ENCODE measurements at places on chromosomes 6 and 20. TPM values are rescaled to one million over a fixed set of nuclear protein-coding genes. Genes with fewer than 3 reads are reported as not detected.

Gene TMEM242
- 7.3 TPM for total RNA-seq

Gene CAGE1
- not detected for total RNA-seq

Gene KCNQ5
- total RNA-seq: 8.5 TPM

- H3K27ac ChIP-seq: no peak overlapping the region
- peaks cover 18% of the 10 kb centered on the region for H3K4me1 ChIP-seq
- H3K27me3 ChIP-seq: no peaks in the 10 kb centered on the region
- no peaks in the 10 kb centered on the region for H3K36me3 ChIP-seq
- no peak for DNase-seq
- no peak overlapping the region for H3K4me3 ChIP-seq
Measured at GRCh38 chr6:134368670-134369069, 50.8 kb upstream of the SGK1 start.

GRCh38 chr6:143457563-143458359 lies 7.2 kb downstream of the PEX3 start:
- no peak for DNase-seq
- no peaks in the 10 kb centered on the region for H3K4me1 ChIP-seq
- no peak overlapping the region for H3K27ac ChIP-seq
- H3K36me3 ChIP-seq: peaks cover 9% of the 10 kb centered on the region
- no peak overlapping the region for H3K4me3 ChIP-seq

- DNase-seq: no peak
- H3K27me3 ChIP-seq: no peaks in the 10 kb centered on the region
- no peaks in the 10 kb centered on the region for H3K36me3 ChIP-seq
- no peak overlapping the region for H3K27ac ChIP-seq
- no peak overlapping the region for H3K4me3 ChIP-seq
Measured at GRCh38 chr6:161226009-161226964, 47.6 kb downstream of the AGPAT4 start.

DNA sequence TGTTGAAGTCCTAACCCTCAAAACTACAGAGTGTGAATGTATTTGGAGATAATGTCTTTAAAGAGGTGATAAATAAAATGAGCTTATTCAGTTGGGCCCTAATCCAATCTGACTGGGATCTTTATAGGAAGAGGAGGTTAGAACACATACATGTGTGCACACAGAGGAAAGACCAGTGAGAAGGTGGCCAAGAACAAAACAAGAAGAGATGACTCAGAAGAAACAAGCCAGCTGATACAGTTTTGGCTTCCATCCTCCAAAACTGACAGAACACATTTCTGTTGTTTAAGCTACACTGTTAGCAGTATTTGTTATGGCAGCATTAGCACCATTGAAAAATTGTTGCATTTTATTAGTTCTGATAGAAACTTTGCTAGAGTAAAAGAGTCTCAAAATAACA lies 609.3 kb upstream of the IMPG1 start:
- no peak overlapping the region for H3K4me3 ChIP-seq
- H3K4me1 ChIP-seq: peaks cover 6% of the 10 kb centered on the region
- no peak overlapping the region for H3K27ac ChIP-seq
- DNase-seq: no peak
- H3K36me3 ChIP-seq: no peaks in the 10 kb centered on the region

DNA sequence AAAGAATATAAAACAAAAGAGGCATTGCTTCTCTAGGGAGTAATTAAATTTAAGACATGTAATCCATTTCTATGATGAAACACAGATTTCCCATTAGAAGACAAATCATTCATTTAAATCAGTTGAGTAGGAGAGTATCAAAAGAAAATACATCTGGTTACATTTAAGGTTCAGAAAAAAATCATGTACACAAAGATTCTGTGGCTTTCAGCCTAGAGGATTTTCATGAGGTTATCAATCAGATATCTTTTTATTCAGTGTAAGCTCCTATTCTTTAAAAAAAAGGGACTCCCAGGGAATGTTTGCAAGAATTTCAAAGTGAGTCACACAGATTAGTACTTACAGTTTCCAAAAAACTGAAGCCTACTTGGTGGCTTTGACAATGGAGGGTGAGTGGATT lies 24.9 kb downstream of the COL21A1 start:
- no peaks in the 10 kb centered on the region for H3K27me3 ChIP-seq
- no peak overlapping the region for H3K4me3 ChIP-seq
- no peak overlapping the region for H3K27ac ChIP-seq
- peaks cover 16% of the 10 kb centered on the region for H3K4me1 ChIP-seq
- DNase-seq: no peak

- no peak overlapping the region for H3K4me3 ChIP-seq
- no peak for DNase-seq
- peaks cover 31% of the 10 kb centered on the region for H3K4me1 ChIP-seq
- H3K27ac ChIP-seq: no peak overlapping the region
- no peaks in the 10 kb centered on the region for H3K36me3 ChIP-seq
Measured at GRCh38 chr6:148616841-148617240, 130.0 kb upstream of the UST start.

- no peaks in the 10 kb centered on the region for H3K36me3 ChIP-seq
- no peaks in the 10 kb centered on the region for H3K27me3 ChIP-seq
- H3K4me1 ChIP-seq: peaks cover 17% of the 10 kb centered on the region
- DNase-seq: no peak
- no peak overlapping the region for H3K4me3 ChIP-seq
Measured at GRCh38 chr6:14542670-14543366, 425.2 kb downstream of the CD83 start.

DNA sequence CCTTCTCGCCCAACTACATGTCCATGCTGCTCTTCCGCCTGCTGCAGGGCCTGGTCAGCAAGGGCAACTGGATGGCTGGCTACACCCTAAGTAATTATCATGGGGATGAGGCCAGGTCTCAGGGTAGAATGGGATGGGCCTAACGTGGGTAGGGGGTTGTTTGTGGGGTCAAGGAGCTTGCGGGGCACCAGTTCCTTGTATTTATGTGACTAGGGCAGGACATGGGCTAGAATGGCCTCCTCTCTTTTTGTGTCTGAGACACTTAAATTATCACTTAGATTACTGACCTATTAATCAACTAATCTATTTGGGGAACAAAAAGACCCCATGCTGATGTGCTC lies 10.7 kb downstream of the SLC22A1 start:
- peak overlapping the region; percentile 33 for H3K27ac ChIP-seq
- H3K4me1 ChIP-seq: peaks cover 4% of the 10 kb centered on the region
- H3K4me3 ChIP-seq: no peak overlapping the region
- no peak for DNase-seq
- H3K27me3 ChIP-seq: no peaks in the 10 kb centered on the region

DNA sequence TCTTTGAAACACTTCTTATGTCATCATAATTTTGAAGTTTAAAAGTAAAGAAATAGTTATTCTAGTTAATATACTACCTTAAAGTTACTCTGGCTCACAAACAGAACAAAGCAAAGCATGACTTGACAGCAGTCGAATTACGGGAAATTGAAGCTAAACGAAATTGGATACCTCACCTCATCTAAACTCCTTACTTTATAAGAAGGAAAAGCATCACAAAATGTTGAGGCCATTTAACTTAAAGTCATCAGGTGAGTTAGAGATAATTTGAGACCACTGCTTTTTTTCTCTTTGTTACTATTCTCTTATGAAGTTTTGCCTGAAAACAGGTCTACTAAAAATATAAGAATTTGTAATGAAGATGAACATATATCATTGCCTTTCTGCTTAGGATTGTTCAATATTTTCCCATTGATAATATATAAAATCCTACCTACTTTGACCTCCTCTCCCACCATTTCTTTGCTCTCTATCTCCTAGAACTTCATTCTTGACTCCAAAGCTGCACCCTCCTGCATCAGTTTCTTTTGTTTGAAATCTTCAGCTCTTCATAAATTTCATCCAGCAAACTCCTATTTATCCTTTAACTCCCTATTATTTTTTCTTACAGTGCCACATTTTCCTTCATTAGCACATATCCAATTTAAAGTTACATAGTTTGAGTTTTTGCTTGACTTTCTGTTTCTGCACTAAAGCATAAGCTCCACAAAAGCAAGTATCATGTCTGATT lies 510.7 kb upstream of the ZNF337 start:
- peaks cover 7% of the 10 kb centered on the region for H3K4me1 ChIP-seq
- H3K27ac ChIP-seq: no peak overlapping the region
- H3K27me3 ChIP-seq: peaks cover 6% of the 10 kb centered on the region
- H3K36me3 ChIP-seq: no peaks in the 10 kb centered on the region

- no peak overlapping the region for H3K27ac ChIP-seq
- peaks cover 17% of the 10 kb centered on the region for H3K36me3 ChIP-seq
- no peak for DNase-seq
- no peaks in the 10 kb centered on the region for H3K4me1 ChIP-seq
- H3K27me3 ChIP-seq: no peaks in the 10 kb centered on the region
- no peak overlapping the region for H3K4me3 ChIP-seq
Measured at GRCh38 chr20:44052166-44052565, 134.8 kb downstream of the JPH2 start.

DNA sequence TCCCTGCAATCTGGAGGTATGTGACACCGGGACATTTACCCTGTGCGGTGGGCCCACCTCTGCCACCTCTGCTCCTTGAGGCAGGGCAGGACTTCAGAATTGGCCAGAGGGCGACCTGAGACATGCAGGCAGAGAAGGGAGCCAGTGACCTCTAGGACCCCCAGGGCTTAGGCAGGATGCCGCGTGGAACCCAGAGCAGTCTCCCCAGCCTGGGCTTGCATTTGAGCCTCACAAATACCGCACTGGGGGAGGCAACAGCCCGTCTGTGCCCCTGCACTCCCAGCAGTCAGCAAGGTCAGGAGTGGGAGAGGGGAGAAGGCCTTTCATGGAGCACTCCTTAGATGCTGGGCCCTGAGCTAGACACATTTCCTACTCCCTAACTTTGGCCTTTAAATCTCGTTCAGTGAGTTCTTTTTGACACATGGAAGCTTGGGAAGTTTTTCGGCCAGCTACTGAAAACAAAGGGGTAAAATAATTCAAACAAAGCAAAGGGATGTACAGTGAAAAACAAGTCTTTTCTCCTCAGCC lies 41.7 kb downstream of the C20orf203 start:
- no peak overlapping the region for H3K27ac ChIP-seq
- peaks cover 9% of the 10 kb centered on the region for H3K4me1 ChIP-seq
- no peaks in the 10 kb centered on the region for H3K27me3 ChIP-seq

GRCh38 chr6:7106752-7107577 lies 796 bp upstream of the RREB1 start:
- peak overlapping the region; percentile 91 for H3K27ac ChIP-seq
- no peak for DNase-seq
- H3K4me3 ChIP-seq: peak overlapping the region; percentile 100
- H3K36me3 ChIP-seq: no peaks in the 10 kb centered on the region
- no peaks in the 10 kb centered on the region for H3K27me3 ChIP-seq

DNA sequence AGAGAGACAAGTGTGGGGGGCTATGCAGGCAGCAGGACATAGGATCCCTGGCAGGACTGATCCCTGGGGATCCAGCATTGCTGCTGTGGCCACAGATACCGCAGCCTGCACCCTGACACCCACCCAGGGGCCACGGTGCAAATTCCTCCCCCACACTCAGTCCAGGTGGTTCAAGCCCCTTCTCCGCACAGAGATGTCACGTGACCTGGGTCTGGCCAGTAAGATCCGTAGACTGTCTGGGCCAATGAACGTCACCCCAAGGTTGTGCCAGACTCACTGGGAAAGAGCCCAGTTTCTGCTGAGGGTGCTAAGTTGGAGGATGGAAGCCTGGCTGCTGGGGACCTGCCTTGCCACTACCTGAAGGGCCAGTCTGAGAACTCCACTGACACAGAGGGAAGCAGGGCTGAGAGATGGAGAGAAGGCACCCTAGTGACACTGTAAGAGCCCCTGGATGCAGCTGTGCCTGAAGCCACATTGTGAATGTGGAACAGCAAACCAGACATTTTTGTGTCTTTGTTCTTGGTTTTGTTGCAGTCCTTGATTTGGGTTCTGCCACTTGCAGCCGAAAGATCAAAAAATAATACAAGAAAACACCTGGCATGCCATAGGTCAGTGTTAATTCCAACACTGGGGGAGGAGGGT lies 228.6 kb downstream of the PREX1 start:
- H3K36me3 ChIP-seq: no peaks in the 10 kb centered on the region
- no peaks in the 10 kb centered on the region for H3K4me1 ChIP-seq
- H3K27me3 ChIP-seq: no peaks in the 10 kb centered on the region
- no peak overlapping the region for H3K4me3 ChIP-seq
- no peak for DNase-seq
- H3K27ac ChIP-seq: no peak overlapping the region

GRCh38 chr6:25972902-25973301 lies 10.3 kb downstream of the TRIM38 start:
- H3K27me3 ChIP-seq: no peaks in the 10 kb centered on the region
- no peak overlapping the region for H3K27ac ChIP-seq
- DNase-seq: no peak
- no peak overlapping the region for H3K4me3 ChIP-seq
- H3K36me3 ChIP-seq: peaks cover 57% of the 10 kb centered on the region
- peaks cover 30% of the 10 kb centered on the region for H3K4me1 ChIP-seq

GRCh38 chr6:167850782-167851181 lies 24.1 kb downstream of the AFDN start:
- no peaks in the 10 kb centered on the region for H3K36me3 ChIP-seq
- H3K27ac ChIP-seq: no peak overlapping the region
- no peaks in the 10 kb centered on the region for H3K27me3 ChIP-seq
- peaks cover 6% of the 10 kb centered on the region for H3K4me1 ChIP-seq

DNA sequence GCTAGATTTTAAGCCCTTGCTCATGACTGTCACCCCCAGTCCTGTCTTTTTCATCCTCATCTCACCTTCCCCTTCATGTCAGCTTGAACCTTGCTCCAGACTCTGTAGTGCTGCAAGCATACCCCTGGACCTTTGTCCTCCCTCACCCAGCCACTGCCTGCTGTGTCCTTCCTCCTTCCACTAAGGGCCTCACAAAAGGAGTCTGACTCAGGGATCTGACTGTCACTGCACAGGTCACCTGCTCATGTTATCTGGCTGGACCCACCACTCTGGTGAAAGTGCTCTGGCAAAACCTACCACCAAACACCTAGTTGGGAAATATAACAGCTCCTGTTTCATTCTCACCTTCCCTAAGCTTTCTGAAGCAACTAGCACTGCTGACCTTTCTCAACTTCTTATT lies 151.4 kb downstream of the INSM1 start:
- H3K4me1 ChIP-seq: no peaks in the 10 kb centered on the region
- no peaks in the 10 kb centered on the region for H3K27me3 ChIP-seq
- H3K36me3 ChIP-seq: peaks cover 14% of the 10 kb centered on the region
- no peak overlapping the region for H3K4me3 ChIP-seq
- DNase-seq: no peak

GRCh38 chr6:83511901-83512681 lies at the start of gene PRSS35:
TSS of gene PRSS35 (plus strand) at chr6:83512534. CDS start at chr6:83523442, 10,908 bp downstream.
- H3K4me3 ChIP-seq: peak within 1 kb of the TSS; percentile 79
- H3K27me3 ChIP-seq: no peaks in the 10 kb centered on the region
- H3K4me1 ChIP-seq: peaks cover 14% of the 10 kb centered on the region
- peak within 1 kb of the TSS; percentile 53 for H3K27ac ChIP-seq
- DNase-seq: no peak

- H3K4me1 ChIP-seq: peaks cover 3% of the 10 kb centered on the region
- no peaks in the 10 kb centered on the region for H3K27me3 ChIP-seq
- DNase-seq: no peak
- no peaks in the 10 kb centered on the region for H3K36me3 ChIP-seq
- H3K27ac ChIP-seq: no peak overlapping the region
Measured at GRCh38 chr20:44527716-44528199, 5.9 kb upstream of the SERINC3 start.

- H3K27me3 ChIP-seq: no peaks in the 10 kb centered on the region
- H3K4me1 ChIP-seq: no peaks in the 10 kb centered on the region
- H3K4me3 ChIP-seq: no peak overlapping the region
- no peak overlapping the region for H3K27ac ChIP-seq
Measured at GRCh38 chr6:82138075-82138791, 109.3 kb downstream of the IBTK start.

- no peaks in the 10 kb centered on the region for H3K27me3 ChIP-seq
- H3K36me3 ChIP-seq: no peaks in the 10 kb centered on the region
- H3K4me3 ChIP-seq: no peak overlapping the region
- no peak overlapping the region for H3K27ac ChIP-seq
- H3K4me1 ChIP-seq: no peaks in the 10 kb centered on the region
- no peak for DNase-seq
Measured at GRCh38 chr20:63073738-63074065, 66.9 kb upstream of the BHLHE23 start.

Data from thoracic aorta (tissue), 2 donors.